ENCODE measurements at places on chromosomes 2 and 18.
A peak's percentile ranks its signal among the peaks of the same experiment; 100 is the strongest.

GRCh38 chr2:120442541-120442922 lies 96.6 kb downstream of the INHBB start:
- DNase-seq: no peak

DNA sequence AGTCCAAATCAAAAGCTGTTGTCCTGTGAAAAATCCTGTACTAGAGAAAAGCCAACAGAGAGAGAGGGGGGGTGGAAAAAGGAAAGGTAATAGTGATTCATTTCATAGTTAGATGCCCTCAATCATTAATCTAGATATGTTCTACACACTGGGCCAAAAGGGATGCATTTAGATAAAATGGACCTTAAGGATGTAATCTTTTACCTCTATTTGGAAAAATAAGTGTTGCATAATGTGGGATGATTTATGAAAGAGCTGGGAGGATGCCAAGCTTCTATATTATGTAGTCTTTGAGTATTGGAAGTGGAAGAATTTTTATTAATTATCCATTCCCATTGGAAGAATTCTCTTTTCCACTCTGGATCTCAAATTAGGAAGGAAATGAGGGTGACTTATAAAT lies 480.5 kb upstream of the ZEB2 start:
- DNase-seq: peak; percentile 14

GRCh38 chr2:133459590-133459989 lies 108.7 kb downstream of the NCKAP5 start:
- DNase-seq: no peak

- no peak for DNase-seq
Observed at GRCh38 chr2:241493092-241493491, 15.3 kb downstream of the STK25 start.

DNA sequence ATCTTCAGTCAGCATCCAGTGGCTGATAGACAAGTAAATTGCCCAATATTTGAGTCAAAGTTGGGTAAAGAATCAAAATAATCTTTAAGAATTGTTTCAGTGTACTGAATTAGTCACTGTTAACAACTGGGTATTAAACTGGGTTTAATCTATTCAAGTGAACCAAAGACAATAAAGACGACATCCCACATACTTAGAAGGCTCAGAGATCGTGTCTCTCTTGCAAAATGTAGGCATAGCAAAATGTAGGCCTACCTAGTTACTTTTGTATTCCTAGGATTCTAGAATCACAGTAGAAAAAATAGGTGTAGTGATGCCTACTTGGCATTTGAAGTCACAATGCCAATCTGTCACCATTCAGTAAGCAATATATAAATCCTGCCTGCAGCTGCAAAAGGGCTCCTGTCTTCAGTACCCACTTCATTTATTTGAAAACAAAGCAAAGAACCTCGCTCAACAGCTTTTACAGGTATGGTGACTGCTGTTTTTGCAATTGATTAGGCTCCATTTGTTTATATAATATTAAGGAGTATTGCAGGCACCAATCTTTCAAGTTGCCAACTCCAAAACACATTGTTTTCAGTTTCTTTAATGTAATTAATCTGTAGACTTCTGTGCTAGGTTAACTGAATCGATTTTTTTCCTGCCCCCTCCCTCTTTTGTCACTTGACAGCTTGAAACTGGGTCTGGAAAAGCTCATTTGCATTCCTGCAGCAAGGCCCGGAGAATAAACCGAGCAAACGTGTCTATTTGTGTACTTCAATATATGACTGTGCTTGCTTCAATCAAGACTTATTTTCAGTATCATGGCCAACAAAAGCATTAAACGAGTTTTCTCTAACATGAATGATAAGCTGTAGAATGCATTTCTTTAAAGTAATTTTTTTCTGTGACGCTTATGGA lies 1074.9 kb downstream of the TDRD15 start:
- DNase-seq: no peak

DNA sequence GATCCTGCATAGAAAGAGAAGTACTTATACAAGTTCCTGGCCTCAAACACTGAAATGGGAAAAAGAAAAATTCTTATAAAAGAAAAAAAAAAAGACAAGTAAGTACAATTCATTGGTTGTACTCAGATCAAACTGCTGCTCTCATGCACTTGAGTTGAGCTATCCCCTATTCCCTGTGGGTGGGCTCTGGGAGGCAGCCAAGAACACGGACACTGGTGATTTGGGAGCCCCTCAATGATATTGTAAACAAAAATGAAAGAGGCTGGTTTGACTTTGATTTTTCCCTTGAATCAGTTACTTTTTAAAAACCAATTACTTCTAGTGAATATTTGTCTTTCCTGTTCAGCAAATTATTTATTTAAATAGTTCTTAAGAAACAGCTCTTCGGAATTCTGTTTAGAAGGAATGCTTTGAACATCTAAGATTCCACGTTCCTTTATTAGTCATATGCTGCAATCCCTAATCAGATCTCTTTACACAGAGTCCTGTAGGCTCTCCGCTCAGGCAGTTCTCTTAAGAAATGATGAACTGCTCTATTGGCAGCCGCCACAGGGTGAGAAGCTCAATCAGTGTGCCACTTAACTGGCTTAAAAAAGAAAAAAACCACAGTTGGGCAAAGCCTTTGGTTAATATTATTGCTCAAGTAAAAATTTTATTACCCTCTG lies 225.1 kb downstream of the TMEM182 start:
- no peak for DNase-seq

DNA sequence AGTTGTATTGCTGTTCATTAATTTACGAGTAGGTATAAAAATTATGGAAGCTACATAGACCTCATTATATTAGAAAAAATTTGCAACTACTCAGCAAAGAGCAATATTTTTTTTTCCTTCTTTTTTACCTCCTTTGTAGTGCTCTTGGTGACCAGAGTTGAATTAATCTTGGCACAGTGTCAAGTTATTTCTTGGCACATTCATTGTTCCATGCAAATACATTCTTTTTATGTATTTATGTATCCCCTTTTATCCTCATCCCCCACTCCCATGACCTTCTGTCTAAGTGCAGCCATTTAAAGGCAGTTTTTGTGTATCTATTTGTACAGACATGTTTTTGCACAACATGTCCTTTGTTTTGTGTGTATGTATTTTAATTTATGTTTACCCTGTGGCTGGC lies 224.5 kb downstream of the CCDC102B start:
- no peak for DNase-seq

GRCh38 chr18:10715791-10716190 lies 190.0 kb downstream of the NAPG start:
- peak; percentile 11 for DNase-seq

GRCh38 chr2:45776160-45776955 lies 124.9 kb downstream of the PRKCE start:
- no peak for DNase-seq

DNA sequence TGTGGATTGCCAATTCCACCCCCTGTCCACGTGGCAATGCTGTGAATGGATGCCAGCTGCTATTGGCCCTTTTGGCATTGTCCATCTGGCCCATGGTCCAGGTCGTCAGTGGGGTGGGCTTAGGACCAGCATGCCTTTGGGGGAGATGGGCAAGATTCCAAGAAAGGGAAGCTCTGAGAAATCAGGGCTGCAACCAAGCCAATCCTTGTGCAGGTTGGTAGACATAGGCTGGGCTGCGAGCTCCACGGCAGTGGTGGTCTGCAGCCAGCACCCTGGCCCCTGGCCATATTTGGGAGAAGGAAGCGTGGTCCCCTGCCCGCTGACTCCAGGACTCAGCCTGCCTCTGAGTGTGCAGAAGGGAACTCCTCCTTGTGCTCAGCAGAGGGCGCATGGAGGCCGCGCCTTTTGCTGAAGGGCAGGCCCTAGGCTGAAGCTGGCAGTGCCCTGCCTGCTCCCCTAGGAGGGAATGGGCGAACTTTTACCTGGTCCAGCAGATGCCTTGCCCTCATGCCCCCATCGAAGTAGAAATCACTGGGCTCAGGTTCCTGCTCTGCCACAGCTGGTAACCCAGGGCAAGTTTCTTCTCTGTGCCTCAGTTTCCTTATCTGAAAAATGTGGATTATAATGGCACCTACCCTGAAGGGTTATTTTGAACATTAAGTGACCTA lies 5.4 kb downstream of the SPR start:
- DNase-seq: peak; percentile 87

DNA sequence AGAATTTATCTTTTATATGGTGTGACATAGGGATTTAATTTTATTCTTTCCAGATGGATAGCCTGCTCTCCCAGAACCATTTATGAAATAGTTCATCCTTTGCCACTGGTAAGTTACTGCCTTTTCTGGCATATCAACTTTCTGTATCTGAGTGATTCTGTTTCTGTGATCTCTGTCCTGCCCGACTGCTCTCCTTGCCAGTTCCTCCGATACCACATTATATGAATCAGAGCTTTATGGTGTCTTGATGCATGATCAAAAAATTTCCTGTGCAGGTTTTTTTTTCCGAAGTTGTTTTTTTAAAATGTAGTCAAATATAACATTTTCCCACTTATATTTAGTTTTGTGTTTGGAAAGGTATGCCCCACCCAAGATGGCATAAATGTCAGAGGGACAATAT lies 242.5 kb downstream of the CYP26B1 start:
- DNase-seq: peak; percentile 41

GRCh38 chr2:45124456-45124855 lies 115.2 kb upstream of the SIX2 start:
- no peak for DNase-seq

DNA sequence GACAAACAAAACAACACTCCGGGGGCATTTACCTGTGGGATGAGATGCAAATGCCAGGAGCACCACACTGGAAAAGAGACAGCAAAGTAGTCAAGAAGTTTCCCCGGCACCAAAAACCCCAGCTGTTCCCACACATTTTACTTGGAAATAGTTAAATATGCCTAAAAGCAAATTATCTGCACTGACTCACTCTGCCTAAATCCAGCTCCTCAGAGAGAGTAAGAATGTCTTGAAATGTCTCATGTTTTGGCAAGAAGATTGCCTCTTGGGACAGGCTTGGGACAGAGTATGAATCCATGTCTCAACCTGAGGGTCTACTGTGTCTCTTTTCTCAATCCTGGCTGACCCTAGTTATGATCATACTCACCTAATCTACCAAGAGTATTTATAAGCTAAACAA lies 87.5 kb upstream of the RIOK3 start:
- DNase-seq: peak; percentile 77

DNA sequence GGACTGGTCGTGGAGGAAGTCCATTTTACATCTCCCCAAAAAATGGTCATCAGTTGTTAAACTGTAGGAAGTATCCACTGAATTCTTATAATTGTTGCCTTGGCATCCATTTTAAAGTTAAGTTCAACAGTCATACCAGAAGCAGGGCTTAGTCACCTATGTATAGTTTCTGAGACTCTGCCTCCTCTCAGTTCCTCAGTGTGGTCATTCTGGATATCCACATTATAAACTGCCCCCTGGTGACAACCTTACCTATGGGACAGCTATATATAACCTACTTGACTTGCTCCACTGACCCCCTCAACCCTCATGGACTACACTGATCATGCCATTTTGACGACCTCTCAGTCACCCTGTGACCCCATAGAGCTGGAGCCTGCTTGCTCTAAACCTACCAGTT lies 617.0 kb downstream of the LRP1B start:
- no peak for DNase-seq

DNA sequence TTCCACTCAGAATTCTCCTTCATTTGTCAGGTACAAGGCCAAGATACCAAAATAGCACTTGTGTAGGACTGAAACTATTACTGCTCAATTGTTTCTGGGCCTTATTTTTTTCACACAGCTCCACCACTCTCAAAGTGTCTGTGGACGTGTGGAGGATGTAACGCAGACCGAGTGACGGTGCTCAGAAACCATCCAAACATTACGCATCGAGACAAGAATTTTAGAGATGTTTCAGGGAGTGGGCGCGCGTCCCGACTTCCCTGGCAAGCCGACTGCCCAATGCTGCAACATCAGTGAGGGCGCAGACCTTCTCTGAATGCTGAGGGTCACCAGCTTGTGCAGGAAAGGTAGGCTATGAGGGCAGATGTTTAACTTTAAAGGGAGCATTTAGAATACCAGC lies 108.4 kb downstream of the GATA6 start:
- no peak for DNase-seq

- no peak for DNase-seq
Observed at GRCh38 chr2:10028988-10029874, 14.1 kb upstream of the KLF11 start.

DNA sequence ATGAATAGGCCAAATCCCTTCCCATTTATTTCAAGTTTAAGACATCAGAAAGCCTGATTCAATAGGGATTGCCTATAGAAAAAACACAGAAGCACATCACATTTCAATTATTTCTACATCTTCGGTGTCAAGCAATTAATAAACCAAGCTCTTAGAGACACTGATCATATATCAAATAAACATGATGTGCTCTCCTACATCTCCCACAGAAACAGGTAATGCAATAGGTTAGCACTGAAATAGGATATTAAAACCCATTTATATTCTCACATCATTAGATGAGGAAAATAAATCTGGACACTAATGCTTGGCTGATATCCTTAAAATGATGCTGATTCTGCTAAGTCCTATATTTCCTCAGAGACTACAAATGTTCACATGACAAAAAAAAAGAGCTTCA lies 364.7 kb downstream of the MBD2 start:
- no peak for DNase-seq

- no peak for DNase-seq
Observed at GRCh38 chr2:149587950-149588487, 444 bp upstream of the MMADHC start.

DNA sequence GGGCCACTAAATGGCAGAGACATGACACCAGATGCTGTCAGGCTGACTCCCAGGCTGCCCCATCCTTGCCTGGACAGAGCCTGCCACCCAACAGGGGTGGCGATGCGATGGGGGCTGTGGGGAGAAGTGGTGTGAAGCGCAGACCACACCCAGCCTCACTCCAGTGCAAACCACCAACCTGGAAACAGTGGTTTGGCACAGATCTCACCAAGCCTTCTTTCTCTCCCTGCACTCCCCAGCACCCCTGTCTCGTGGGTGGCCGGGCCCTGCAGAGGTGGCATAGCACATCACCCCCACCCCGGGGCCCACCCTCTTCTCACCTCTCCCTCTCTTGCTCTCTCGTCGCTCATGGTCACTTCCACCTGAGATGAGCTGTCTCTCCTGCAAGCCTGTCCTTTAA lies 32.6 kb downstream of the CIB4 start:
- no peak for DNase-seq

DNA sequence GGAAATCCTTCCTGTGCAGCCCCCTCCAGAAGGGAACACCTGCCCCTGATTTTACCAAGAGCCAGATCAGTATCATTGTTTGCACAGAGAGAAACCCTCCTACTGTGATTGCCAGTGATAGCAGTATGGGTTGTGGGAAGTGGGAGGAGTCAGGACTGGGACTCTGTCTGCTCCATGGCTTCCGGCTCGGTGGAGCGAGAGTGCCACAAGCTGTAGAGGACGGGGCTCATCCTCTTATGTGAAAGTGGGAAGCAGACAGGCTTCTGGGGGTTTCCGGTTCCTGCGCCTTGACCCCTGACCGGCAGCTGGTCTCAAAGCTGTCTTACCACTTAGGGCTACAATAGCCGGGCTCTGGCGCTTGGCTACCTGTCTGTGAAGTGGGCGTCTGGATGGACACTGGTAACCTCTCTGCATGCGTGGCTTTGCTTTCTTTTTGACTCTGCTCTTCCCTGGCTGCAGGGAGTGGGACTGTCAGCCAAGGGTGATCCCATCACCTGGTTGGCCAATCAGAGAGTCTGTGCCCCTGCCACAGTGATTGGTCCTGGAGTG lies 79.7 kb downstream of the BCL2L11 start:
- DNase-seq: no peak

GRCh38 chr2:69022548-69022947 lies 9.6 kb downstream of the ANTXR1 start:
- no peak for DNase-seq
